ENCODE measurements at places on chromosomes 3 and 15.

- DNase-seq: no peak
Measured at GRCh38 chr3:124850633-124851032, 36.5 kb downstream of the ITGB5 start.

- no peak for DNase-seq
Measured at GRCh38 chr3:21269882-21270281, 481.1 kb downstream of the ZNF385D start.

GRCh38 chr3:114659109-114660061, 365.6 kb downstream of the TIGIT start:
- peak; percentile 38 for DNase-seq

DNA sequence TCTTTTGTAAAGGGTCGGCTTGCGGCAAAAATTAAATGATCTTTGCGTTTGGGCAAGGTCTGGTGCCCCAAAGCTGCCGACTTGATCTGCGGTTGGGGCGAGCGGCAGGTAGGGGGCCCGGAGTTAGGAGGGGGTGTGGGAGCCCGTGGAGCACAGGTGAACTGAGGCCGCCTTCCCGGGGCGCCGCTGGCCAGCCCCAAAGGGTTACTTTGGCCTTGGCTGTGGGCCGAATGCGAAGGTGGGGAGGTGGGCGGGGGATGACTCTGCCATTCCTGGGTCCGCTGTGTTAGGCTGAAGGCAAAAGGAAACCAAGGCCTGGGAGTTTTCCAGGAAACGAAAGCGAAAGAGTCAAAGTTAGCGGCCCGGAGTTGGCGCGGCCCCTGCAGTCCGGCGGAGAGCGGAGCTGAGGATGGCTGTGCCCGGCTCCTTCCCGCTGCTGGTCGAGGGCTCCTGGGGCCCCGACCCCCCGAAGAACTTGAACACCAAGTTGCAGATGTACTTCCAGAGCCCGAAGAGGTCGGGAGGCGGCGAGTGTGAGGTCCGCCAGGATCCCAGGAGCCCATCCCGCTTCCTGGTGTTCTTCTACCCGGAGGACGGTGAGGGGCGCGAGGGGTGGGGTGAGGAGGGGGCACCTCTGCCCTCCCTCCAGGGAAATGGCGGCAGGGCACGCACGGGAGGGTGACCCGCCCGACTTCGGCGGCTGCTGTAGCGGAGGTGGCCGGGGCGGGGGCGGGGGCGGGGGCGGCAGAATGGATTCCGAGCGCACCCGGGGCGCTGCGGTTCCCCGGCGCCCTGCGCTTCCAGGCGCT, at the start of gene PARP14:
PARP14 (plus strand) TSS at position 365 of the 809 bp plus-strand sequence; CDS start at position 410, 45 bp downstream.
- DNase-seq: peak; percentile 23

DNA sequence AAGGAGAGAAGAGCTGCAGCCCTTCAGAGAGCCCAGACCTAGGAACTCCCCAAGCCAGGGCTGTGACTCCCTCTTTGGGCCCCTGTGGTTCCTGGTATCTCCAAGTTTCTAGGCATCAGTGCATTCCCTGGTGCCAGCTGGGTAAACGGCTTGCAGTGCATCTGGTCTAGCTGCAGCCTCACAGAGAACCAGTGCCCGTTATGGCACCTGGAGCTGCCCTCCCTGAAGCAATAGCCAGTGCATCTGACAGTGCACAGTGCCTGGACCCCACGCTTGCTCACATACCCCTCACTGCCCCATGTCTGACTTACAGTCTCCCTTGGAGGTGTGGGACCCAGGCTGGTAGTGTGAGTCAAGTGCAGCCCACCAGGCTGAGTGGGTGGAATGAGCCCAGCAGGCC, 52.1 kb downstream of the LSAMP start:
- no peak for DNase-seq

DNA sequence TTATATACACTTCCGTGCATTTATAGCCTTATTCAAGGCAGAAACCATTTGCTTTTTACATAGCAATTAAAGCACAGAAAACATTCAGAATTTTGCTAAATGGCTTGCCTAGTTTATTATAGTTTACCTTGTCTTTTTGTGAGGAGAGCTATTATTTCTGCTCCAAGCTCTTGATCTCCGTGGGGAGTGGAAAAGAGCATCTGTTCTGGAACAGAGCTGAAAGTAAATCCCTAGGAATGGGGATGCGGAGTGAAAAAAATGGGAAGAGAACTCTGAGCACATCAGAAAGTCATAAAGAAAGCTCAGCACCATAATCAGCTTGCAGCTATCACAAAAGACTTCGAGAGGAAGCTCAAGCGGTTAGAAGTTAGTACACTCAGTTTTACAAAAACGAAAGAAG, 1006.7 kb downstream of the ROBO2 start:
- no peak for DNase-seq

- DNase-seq: no peak
Measured at GRCh38 chr3:43455233-43455632, 166.6 kb downstream of the ANO10 start.

- DNase-seq: no peak
Measured at GRCh38 chr15:45449916-45450867, 71.8 kb upstream of the GATM start.

DNA sequence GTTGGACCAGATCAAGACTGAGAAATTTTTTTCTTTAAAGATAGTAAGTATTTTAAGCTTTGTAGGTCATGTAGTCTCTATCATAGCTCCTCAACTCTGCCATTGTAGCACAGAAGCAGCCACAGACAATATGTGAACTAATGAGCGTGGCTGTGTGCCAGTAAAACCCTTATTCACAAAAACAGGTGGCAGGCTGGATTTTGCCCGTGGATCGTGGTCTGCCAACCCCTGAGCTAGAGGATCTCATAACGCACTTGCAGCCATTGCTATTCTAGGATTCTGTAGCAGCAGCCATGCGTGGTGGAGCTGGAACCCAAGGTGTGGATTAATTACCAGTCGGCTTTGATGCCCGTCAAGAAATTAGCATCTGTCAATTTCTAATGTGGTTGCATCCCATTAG, 68.7 kb upstream of the PLXNA1 start:
- DNase-seq: no peak

GRCh38 chr3:12661926-12662592, 1.9 kb downstream of the RAF1 start:
- no peak for DNase-seq

DNA sequence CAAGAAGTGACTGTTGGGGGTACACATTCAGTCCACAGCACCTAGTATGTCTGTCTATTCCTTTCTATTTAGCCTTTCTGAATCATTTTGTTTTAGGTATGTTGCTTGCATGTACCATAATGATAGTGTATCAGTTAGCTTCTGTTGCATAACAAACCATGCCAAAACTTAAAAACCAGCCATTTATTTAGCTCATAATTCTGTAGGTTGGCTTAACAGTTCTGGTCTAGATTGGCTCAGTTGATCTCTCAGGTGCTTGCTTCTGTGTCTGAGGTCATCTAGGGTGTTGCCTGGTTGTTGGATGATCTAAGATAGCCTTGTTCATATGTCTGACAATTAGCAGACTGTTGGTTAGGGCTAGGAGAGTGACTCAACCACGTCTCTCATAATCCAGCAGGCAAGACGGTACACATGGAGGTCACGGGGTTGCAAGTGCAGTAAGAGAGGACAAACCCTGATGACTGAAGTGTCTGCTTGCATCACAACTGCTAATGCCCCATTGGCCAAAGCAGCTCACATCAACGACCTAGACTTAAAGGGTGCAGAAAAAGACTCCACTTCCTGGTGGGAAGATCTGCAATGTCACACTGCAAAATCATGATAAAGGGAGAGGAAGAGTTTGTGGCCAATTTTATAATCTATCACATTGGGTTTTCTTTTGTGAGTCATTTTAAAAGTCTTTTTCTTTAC, 6.8 kb upstream of the PDCD6IP start:
- no peak for DNase-seq

- no peak for DNase-seq
Measured at GRCh38 chr3:182000447-182000846, 288.7 kb downstream of the SOX2 start.

DNA sequence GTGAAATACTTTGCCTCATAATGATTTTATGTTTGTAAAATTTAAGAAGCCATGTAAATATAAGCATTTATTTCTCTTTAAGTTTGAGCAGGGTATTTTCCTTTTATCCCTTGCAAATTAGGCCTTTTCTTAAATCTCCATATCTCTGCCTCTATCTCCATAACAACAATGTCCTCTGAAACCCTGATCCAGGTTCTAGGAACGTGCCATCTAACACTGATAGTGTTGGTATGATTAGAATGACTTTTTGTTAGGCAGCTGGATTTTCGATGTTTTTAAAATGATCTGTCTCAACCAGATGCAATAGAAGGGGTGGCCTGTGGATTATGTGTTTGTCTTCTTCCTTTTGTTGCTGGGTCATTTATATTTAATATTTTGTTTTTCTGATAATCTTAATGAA, 77.9 kb downstream of the TRPC1 start:
- no peak for DNase-seq

DNA sequence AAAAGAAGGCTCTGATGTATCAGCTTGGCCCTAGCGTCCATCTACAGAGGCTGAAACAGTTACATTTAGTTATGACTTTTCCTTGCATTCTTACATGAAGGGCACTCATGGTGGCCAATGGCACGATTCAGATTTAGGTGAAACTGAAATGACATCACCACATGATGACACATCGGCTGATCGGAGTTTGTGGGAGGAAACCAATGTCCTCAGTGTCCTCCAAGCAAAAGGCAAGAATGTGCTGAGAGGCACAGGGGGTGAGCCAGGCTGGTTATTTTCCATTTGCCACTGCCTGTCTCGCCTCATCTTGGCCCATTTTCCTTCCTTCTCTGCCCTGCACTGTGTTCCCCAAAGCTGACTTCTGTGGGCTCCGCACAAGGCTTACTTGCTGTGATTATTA, 34.4 kb downstream of the TARS3 start:
- no peak for DNase-seq

- no peak for DNase-seq
Measured at GRCh38 chr3:14959359-14959943, 12.1 kb downstream of the NR2C2 start.

DNA sequence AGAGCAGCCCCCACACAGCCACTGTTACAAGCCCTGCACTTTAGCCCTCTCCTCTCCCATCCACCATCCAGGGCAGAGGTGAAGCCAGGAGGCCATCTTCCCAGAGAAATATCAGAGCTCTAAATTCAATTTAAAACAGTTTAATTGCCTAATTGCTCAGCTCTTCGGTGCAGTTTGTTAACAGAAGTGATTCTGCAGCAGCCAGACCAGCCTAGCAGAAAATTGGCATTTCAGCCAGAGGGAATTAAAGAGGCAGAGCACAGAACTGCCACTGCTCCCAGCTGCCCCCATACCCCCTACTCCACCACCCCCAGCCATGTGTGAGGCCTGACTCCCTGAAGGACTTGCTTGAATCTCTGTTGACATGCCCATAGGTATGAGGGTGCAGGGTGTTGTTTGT, 38.5 kb downstream of the TPRA1 start:
- DNase-seq: no peak

DNA sequence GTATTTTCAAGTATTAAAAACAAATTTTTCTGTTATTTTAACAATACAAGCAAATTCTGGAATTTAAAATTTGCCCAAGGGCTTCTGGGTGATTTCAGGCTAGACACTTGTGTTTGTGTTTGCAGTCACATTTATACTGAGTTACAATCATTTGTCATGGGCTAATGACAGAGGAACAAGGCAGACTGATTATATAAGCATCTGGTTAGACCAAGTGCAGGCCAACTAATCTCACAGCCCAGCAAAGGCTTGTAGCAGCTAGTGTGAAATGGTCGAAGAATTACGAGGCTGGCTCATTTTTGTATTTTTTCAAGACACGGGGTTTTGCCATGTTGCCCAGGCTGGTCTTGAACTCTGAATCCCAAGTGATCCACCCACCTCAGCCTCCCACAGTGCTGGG, 52.1 kb downstream of the CMTM8 start:
- DNase-seq: no peak

- DNase-seq: no peak
Measured at GRCh38 chr3:122091602-122092295, 36.6 kb downstream of the CD86 start.

- DNase-seq: no peak
Measured at GRCh38 chr15:63507878-63508818, 3.8 kb downstream of the USP3 start.

- no peak for DNase-seq
Measured at GRCh38 chr3:134341389-134341788, 32.9 kb downstream of the AMOTL2 start.

DNA sequence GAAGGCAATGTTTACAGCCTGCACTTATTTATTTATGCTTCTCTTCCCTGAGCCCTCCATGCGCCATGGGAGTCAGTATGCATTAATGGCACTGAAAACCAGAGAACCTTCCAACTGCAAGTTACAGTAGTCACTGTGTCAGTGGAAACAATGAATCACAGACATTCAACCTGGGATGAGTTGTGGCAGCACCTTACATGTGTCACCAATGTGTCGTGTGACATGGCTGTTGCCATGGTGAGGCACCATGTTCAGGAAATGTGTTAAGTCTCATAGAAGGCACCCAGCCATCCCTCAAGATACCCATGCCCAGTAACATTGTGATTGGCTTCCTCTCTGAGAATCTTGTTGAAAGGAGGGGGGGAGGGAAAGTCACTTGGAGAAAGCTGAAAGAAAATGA, 105.0 kb downstream of the FOXP1 start:
- no peak for DNase-seq

- DNase-seq: no peak
Measured at GRCh38 chr3:121724130-121724529, 25.4 kb downstream of the GOLGB1 start.

DNA sequence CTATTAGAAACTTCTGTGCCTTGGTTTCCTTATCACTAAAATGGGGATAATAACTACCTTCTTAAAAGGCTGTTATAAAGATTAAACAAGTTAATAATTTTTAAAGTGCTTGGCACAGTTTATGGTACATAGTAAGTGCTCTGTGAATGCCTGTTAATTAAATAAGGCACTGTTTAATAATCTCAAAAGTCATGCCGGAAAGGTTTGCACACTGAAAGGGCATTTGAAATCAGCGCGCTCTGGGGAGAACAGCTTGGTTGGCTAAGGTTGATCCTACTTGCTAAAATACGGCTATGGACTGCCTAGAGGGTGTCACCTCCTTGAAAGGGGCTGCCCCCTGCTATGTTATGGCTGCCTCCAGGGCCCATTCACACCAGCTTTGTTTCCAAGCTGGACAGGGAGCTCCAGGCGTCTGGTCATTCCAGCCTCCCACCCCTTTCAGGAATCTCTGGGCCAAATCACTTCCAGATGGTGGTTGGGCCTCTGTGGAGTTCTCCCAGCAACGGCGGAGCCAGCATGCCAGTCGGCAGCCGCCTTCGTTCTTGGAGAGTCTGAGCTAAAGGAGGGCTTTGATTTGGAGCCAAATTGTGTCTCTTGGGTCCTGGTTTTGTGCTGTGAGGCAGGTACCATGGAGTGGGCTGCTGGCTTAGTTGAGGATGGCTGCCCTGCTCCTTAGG, 5.9 kb downstream of the FLNB start:
- no peak for DNase-seq

All from HuH-7.5 (cell line).